ENCODE measurements at places on chromosomes 7 and 10.
A peak's percentile ranks its signal among the peaks of the same experiment; 100 is the strongest.

- DNase-seq = no peak
These were observed 869 bp upstream of the LHFPL3 start for GRCh38 chr7:104327534-104327933.

DNA sequence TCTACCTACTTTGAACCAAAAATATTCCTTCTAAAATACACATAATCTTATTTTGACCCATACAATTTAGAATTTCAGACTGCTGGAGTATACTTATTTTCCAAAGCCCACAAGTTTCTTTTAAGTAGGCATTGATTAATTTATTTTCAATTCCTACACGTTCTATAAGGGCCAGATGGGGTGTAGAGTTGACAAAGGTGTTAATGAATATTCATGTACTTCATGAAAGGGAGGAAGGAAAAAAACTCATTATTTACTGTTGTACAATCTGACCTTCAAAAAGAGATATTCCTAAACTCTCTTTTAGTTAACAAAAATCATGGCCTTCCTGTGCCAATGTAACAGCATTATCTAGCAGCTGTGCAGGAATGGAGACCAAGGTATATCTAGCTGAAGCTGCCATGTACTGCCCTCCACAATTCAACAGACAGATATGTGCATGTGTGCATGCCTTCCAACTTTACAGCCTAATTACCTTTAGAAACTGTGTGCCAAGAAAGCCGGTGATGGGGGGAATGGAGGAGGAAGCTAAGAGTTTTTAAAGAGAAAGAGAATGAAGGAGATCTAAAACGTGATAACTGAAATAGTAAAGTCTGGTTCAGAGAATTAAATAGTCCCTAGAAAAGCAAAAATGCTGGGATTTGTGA lies 108.9 kb downstream of the UPF2 start:
- no peak for DNase-seq

- DNase-seq = no peak
These were observed 49.2 kb downstream of the CHST3 start for GRCh38 chr10:72013202-72013945.

DNA sequence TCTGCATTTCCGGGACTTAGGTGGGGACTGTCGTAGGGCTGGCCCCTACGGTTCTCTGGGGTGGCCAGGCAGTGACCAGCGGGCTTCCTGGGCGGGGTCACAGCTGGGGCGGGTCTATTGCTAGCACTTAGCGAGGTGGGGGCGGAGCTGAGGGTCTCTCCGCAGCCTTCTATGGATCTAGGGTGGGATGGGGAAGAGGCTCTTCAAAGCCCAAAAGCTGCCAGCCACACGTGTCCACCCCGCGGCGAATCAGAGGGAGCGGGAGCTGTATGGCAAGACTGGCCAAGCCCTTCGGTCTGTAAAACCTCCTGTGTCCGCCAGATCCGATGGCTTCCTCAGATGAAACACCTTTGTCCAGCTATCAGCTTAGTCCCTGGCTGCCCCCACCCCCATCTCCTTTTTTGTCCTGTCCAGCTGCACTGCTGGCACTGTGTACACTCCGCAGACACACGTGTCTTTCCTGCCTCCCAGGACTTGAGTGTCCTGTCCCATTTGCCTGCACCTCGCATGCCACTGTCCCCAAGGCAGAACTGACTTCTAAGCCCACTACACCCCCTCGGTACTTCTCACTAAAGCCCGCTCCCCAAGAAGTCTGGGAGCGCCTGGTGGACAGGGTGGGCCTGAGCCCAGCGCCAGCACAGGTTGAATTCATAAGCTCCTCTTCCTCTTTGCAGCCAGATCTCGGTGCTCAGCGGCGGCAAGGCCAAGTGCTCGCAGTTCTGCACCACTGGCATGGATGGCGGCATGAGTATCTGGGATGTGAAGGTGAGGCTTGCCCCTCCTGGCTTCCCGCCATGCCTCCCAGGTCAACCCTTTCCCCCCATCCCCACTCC lies 14.8 kb downstream of the PDAP1 start:
- DNase-seq = peak; percentile 81

- DNase-seq = no peak
These were observed 1.7 kb downstream of the CXCL12 start for GRCh38 chr10:44382981-44383748.
